ENCODE measurements at places on chromosomes 4 and X. TPM values are rescaled to one million over a fixed set of nuclear protein-coding genes. Genes with fewer than 3 reads are reported as not detected.

Gene SSX2
- total RNA-seq, result not detected

GRCh38 chrX:31580227-31580626, 508.4 kb upstream of the FTHL17 start:
- no peaks in the 10 kb centered on the region for H3K4me1 ChIP-seq
- no peaks in the 10 kb centered on the region for H3K27me3 ChIP-seq
- no peak overlapping the region for H3K27ac ChIP-seq
- DNase-seq, result no peak
- no peaks in the 10 kb centered on the region for H3K36me3 ChIP-seq

- DNase-seq, result no peak
- no peaks in the 10 kb centered on the region for H3K36me3 ChIP-seq
- H3K4me1 ChIP-seq, result peaks cover 23% of the 10 kb centered on the region
- no peak within 1 kb of the TSS for H3K4me3 ChIP-seq
- H3K27ac ChIP-seq, result peak within 1 kb of the TSS; percentile 36
These were observed at the start of gene GASK1B for GRCh38 chr4:158172261-158173258. Gene GASK1B, minus strand, starts transcription at chr4:158173025. Its CDS starts 1,650 bp downstream, at chr4:158171375.

DNA sequence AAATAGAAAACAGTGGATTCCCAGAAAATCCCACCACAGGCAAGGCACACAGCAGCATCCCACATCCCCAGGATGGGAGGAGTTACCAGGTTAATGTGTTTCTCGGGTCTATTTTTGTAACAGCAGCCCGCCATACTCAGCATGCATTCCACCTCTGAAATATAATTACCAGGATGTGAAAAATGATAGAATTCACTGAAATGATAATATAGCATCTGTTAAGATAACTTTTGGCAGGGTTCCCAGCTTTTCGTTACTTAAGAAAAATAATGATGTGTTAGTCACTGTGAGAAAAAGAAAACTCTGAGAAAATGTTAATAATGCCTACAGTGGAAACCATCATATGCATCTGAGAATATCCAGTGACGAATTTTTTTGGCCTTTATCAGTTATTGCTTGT, 87.1 kb downstream of the VCX2 start:
- DNase-seq, result no peak
- H3K27me3 ChIP-seq, result no peaks in the 10 kb centered on the region
- no peaks in the 10 kb centered on the region for H3K36me3 ChIP-seq

GRCh38 chrX:71637848-71638247, 19.5 kb upstream of the CXCR3 start:
- no peak for DNase-seq
- H3K27ac ChIP-seq, result no peak overlapping the region
- no peaks in the 10 kb centered on the region for H3K36me3 ChIP-seq
- no peaks in the 10 kb centered on the region for H3K27me3 ChIP-seq
- no peak overlapping the region for H3K4me3 ChIP-seq
- H3K4me1 ChIP-seq, result no peaks in the 10 kb centered on the region

DNA sequence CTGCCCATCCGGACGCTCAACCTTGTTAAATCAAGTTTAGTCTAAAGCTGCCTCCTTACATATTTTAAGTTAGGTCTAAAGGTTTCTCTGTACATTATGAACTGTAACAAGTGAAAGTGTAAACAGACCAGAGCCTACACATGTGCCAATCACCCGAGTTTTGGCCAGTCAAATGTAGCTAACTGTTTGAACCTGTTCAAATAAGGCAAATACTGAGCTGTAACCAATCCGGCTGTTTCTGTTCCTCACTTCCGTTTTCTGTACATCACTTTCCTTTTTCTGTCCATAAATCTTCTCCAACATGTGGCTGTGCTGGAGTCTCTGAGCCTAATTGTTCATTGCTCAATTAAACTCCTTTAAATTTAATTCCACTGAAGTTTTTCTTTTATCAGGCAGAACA, 113.3 kb upstream of the SHISA3 start:
- DNase-seq, result no peak
- H3K27ac ChIP-seq, result no peak overlapping the region
- H3K4me3 ChIP-seq, result no peak overlapping the region
- no peaks in the 10 kb centered on the region for H3K27me3 ChIP-seq
- no peaks in the 10 kb centered on the region for H3K36me3 ChIP-seq

Gene NSG1
- total RNA-seq, result 3.8 TPM

DNA sequence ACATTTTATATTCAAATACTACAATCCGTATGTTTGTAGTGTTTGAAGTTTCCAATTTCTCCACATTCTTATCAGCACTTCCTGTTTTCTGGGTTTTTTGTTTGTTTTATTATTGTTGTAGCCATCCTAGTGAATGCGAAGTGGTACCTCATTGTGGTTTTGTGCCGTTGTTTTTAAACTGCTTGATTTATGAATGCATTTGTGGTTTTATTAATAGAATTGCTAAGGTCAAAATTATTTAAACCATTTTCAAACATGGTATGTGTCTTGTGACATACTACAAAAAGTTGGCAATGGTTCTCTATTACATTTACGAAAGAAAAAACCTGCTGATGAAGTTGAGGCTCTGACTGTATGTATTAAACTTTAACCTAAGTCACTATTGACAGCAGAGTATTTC, 780.0 kb upstream of the MAGEB2 start:
- no peak for DNase-seq
- H3K36me3 ChIP-seq, result no peaks in the 10 kb centered on the region
- H3K4me3 ChIP-seq, result no peak overlapping the region
- no peaks in the 10 kb centered on the region for H3K4me1 ChIP-seq
- no peak overlapping the region for H3K27ac ChIP-seq

Gene NAP1L3
- 0.67 TPM for total RNA-seq

- H3K27me3 ChIP-seq, result no peaks in the 10 kb centered on the region
- no peaks in the 10 kb centered on the region for H3K4me1 ChIP-seq
- no peak overlapping the region for H3K27ac ChIP-seq
These were observed 82.5 kb downstream of the ARHGEF9 start for GRCh38 chrX:63702556-63702955.

Gene NOX1
- not detected for total RNA-seq

GRCh38 chr4:153261914-153262313, 57.7 kb downstream of the TRIM2 start:
- no peaks in the 10 kb centered on the region for H3K4me1 ChIP-seq
- no peak overlapping the region for H3K27ac ChIP-seq
- DNase-seq, result no peak
- no peaks in the 10 kb centered on the region for H3K36me3 ChIP-seq
- no peaks in the 10 kb centered on the region for H3K27me3 ChIP-seq

- H3K4me1 ChIP-seq, result peaks cover 10% of the 10 kb centered on the region
- no peak overlapping the region for H3K27ac ChIP-seq
- no peak for DNase-seq
- H3K27me3 ChIP-seq, result no peaks in the 10 kb centered on the region
- peaks cover 3% of the 10 kb centered on the region for H3K36me3 ChIP-seq
- no peak overlapping the region for H3K4me3 ChIP-seq
These were observed 14.0 kb downstream of the CHIC2 start for GRCh38 chr4:54050214-54050904.

Gene TBX22
- not detected for total RNA-seq

- no peak for DNase-seq
- no peaks in the 10 kb centered on the region for H3K27me3 ChIP-seq
- H3K4me3 ChIP-seq, result no peak overlapping the region
- H3K36me3 ChIP-seq, result no peaks in the 10 kb centered on the region
These were observed 187.0 kb downstream of the AASDH start for GRCh38 chr4:56200275-56200674.

- no peaks in the 10 kb centered on the region for H3K27me3 ChIP-seq
- no peaks in the 10 kb centered on the region for H3K36me3 ChIP-seq
- peak within 1 kb of the TSS; percentile 55 for H3K4me3 ChIP-seq
These were observed at the start of gene ZIC3 for GRCh38 chrX:137565921-137566745. Gene ZIC3, plus strand, starts transcription at chrX:137566127. Its CDS starts 565 bp downstream, at chrX:137566692.

GRCh38 chrX:117376460-117376859, 740.1 kb downstream of the KLHL13 start:
- no peaks in the 10 kb centered on the region for H3K36me3 ChIP-seq
- no peaks in the 10 kb centered on the region for H3K4me1 ChIP-seq
- no peak overlapping the region for H3K4me3 ChIP-seq
- H3K27me3 ChIP-seq, result no peaks in the 10 kb centered on the region
- no peak for DNase-seq

DNA sequence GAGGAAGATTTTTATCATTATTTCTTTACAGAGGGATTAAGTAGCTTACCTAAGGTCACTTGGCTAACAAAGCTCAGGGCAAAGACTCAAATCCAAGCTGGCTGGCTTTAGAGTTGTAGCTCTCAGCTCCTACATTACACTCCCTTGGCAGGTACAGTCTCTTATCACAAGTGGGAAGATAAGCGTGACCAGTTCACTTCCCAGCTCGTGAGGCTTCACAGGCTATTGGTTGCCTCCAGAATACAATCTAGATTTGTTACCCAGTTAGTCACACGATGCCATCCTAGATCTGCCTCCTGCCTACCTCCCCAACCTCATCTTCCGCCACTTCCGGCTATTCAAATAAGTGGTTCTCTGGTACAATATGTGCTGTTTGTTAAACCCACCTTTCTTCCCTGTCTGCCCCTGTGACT, 3.7 kb downstream of the MMRN1 start:
- no peak overlapping the region for H3K4me3 ChIP-seq
- no peak overlapping the region for H3K27ac ChIP-seq
- no peak for DNase-seq
- H3K27me3 ChIP-seq, result no peaks in the 10 kb centered on the region

Gene CENPI
- 0.98 TPM for total RNA-seq

- H3K4me1 ChIP-seq, result no peaks in the 10 kb centered on the region
- H3K36me3 ChIP-seq, result no peaks in the 10 kb centered on the region
- DNase-seq, result no peak
These were observed 309.4 kb downstream of the ANTXR2 start for GRCh38 chr4:79763486-79764075.

- DNase-seq, result no peak
- H3K27ac ChIP-seq, result no peak overlapping the region
- no peaks in the 10 kb centered on the region for H3K4me1 ChIP-seq
- H3K36me3 ChIP-seq, result no peaks in the 10 kb centered on the region
- H3K4me3 ChIP-seq, result no peak overlapping the region
- H3K27me3 ChIP-seq, result no peaks in the 10 kb centered on the region
These were observed 170.3 kb downstream of the MOSPD2 start for GRCh38 chrX:15043538-15043937.

GRCh38 chr4:17665852-17666251, 51.4 kb downstream of the MED28 start:
- H3K27me3 ChIP-seq, result no peaks in the 10 kb centered on the region
- no peak for DNase-seq
- H3K4me1 ChIP-seq, result no peaks in the 10 kb centered on the region

GRCh38 chr4:120893314-120893713, 29.2 kb downstream of the PRDM5 start:
- no peaks in the 10 kb centered on the region for H3K27me3 ChIP-seq
- H3K27ac ChIP-seq, result no peak overlapping the region
- no peaks in the 10 kb centered on the region for H3K4me1 ChIP-seq

GRCh38 chr4:76563454-76564122, 128.6 kb downstream of the SHROOM3 start:
- no peak overlapping the region for H3K4me3 ChIP-seq
- no peak for DNase-seq

- H3K36me3 ChIP-seq, result no peaks in the 10 kb centered on the region
- no peaks in the 10 kb centered on the region for H3K27me3 ChIP-seq
- H3K27ac ChIP-seq, result no peak overlapping the region
- no peak for DNase-seq
These were observed 101.3 kb downstream of the ZAR1 start for GRCh38 chr4:48591372-48591771.

DNA sequence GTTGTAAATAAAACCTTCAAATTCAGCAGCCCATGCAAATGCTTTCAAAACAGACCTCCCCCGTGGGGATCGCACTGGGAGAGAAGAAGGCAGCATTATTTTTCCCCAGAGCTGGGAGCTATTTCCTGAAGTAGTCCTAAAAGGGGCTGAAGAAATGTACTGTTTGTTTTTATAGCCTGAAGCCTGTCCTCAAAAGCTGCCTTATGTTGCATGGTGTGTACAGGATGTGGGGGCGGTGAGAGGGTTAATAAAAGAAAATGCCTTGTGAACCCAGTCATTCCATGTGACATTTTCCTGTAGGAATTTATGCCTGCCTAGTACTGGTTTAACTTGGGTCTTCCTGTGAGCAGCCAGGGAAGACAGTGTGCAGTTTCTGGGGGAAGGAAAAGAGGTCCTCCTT, 144.1 kb downstream of the SOWAHB start:
- no peak for DNase-seq
- no peak overlapping the region for H3K4me3 ChIP-seq
- H3K4me1 ChIP-seq, result peaks cover 11% of the 10 kb centered on the region

GRCh38 chrX:68920561-68920960, 91.7 kb downstream of the EFNB1 start:
- H3K4me1 ChIP-seq, result no peaks in the 10 kb centered on the region
- H3K27me3 ChIP-seq, result no peaks in the 10 kb centered on the region
- DNase-seq, result no peak
- H3K4me3 ChIP-seq, result no peak overlapping the region
- H3K36me3 ChIP-seq, result no peaks in the 10 kb centered on the region

GRCh38 chr4:146340798-146341197, 126.5 kb downstream of the REELD1 start:
- no peaks in the 10 kb centered on the region for H3K36me3 ChIP-seq
- DNase-seq, result no peak
- H3K4me1 ChIP-seq, result peaks cover 13% of the 10 kb centered on the region
- H3K4me3 ChIP-seq, result no peak overlapping the region

Gene KLF8
- total RNA-seq, result 30.4 TPM

DNA sequence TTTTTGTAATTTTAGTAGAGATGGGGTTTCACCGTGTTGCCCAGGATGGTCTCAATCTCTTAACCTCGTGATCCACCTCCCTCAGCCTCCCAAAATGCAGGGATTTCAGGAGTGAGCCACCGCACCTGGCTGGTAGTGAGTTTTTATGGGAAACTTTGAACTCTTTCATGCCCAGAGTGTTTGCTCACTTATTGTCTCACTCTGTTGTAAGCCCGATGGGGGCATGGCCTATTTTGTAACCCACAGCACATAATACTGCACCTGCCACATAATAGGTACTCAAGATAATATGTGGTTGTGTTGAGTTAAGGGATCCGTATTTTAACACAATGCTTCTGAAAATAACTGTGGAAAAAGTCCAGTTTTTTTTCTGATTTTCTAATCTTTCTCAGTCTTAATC, 109.6 kb upstream of the GIMD1 start:
- H3K36me3 ChIP-seq, result no peaks in the 10 kb centered on the region
- no peak for DNase-seq
- H3K27me3 ChIP-seq, result no peaks in the 10 kb centered on the region
- H3K4me3 ChIP-seq, result no peak overlapping the region

DNA sequence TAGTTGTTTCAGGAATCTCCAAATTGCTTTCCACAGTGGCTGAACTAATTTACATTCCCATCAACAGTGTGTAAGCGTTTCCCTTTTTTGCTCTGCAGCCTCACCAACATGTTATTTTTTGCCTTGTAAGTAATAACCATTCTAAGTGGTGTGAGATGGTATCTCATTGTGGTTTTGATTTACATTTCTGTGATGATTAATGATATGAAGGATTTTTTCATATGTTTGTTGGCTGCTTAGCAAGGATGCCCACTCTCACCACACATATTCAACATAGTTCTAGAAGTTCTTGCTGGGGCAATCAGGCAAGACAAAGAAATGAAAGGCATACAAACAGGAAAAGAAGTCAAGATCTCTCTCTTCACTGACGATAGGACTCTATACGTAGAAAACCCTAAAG, 472.4 kb downstream of the ZNF674 start:
- no peak for DNase-seq
- H3K36me3 ChIP-seq, result no peaks in the 10 kb centered on the region
- H3K4me3 ChIP-seq, result no peak overlapping the region
- no peaks in the 10 kb centered on the region for H3K4me1 ChIP-seq
- no peaks in the 10 kb centered on the region for H3K27me3 ChIP-seq
